ENCODE measurements at places on chromosomes 4 and X. TPM values are rescaled to one million over a fixed set of nuclear protein-coding genes. Genes with fewer than 3 reads are reported as not detected.

The CSAG1 gene
- not detected for polyA plus RNA-seq

The ZNF185 gene
- 1.8 TPM for polyA plus RNA-seq

The MFAP3L gene
- polyA plus RNA-seq, result 0.47 TPM

The RTL3 gene
- not detected for polyA plus RNA-seq

The F8A3 gene
- 3.5 TPM for polyA plus RNA-seq

The RGN gene
- not detected for polyA plus RNA-seq

The FAT1 gene
- not detected for polyA plus RNA-seq

The TRPC5OS gene
- polyA plus RNA-seq, result not detected

The STARD8 gene
- not detected for polyA plus RNA-seq

The CFP gene
- 1.4 TPM for polyA plus RNA-seq

The SLC9B1 gene
- 1.7 TPM for polyA plus RNA-seq

The PNPLA4 gene
- polyA plus RNA-seq, result 16.3 TPM

- no peaks in the 10 kb centered on the region for H3K36me3 ChIP-seq
- no peak overlapping the region for H3K4me3 ChIP-seq
- peaks cover 3% of the 10 kb centered on the region for H3K27me3 ChIP-seq
- DNase-seq, result no peak
- H3K4me1 ChIP-seq, result no peaks in the 10 kb centered on the region
Observed at GRCh38 chr4:121428721-121429120, 47.9 kb upstream of the QRFPR start.

DNA sequence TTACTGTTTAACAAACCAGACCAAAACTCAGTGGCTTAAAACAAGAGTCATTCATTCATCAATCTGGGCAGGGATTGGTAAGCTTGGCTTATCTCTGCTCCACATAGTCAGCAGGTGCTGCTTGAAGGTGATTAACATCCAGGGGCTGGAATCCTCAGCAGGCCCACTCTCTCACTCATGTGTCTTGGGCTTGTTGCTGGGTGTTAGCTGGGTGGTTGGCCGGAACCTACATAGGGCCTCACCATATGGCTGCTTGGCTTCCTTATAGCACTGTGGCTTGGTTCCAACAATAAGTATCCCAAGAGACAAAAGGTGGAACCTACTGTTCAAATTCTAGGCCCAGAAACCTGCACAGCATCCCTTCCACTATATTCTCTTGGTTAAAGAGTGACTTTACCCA, 125.0 kb downstream of the RASGEF1B start:
- H3K36me3 ChIP-seq, result no peaks in the 10 kb centered on the region
- H3K4me3 ChIP-seq, result no peak overlapping the region
- no peaks in the 10 kb centered on the region for H3K4me1 ChIP-seq
- no peak for DNase-seq
- peaks cover 7% of the 10 kb centered on the region for H3K27me3 ChIP-seq
- no peak overlapping the region for H3K27ac ChIP-seq

- H3K27me3 ChIP-seq, result no peaks in the 10 kb centered on the region
- DNase-seq, result no peak
- no peak overlapping the region for H3K4me3 ChIP-seq
- peaks cover 25% of the 10 kb centered on the region for H3K4me1 ChIP-seq
Observed at GRCh38 chrX:133781174-133781573, 204.2 kb downstream of the GPC3 start.

DNA sequence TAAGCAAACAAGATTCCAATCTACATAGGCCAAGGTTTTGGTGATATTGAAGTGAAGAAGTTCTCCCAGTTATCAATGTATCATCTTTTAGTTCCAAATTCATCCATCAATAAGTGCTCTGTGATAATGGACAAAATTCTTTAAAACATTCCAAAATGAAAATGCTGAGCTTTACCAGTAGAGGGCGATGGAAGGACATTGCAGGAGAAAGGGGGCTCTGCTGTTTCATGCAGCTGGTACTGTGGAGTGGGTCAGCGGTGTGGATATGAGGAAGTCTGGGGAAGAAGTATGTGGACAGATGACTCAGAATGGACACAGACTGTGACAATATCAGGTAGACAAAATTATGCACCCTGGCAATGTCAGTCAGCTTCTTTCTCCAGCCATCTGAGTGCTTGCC, 46.6 kb upstream of the HS6ST2 start:
- no peak overlapping the region for H3K4me3 ChIP-seq
- H3K27ac ChIP-seq, result no peak overlapping the region
- DNase-seq, result no peak
- no peaks in the 10 kb centered on the region for H3K4me1 ChIP-seq

GRCh38 chr4:2079926-2080325, 20.8 kb downstream of the NAT8L start:
- H3K27me3 ChIP-seq, result peaks cover 19% of the 10 kb centered on the region
- DNase-seq, result no peak
- H3K27ac ChIP-seq, result no peak overlapping the region
- H3K4me3 ChIP-seq, result no peak overlapping the region
- no peaks in the 10 kb centered on the region for H3K36me3 ChIP-seq
- H3K4me1 ChIP-seq, result no peaks in the 10 kb centered on the region

DNA sequence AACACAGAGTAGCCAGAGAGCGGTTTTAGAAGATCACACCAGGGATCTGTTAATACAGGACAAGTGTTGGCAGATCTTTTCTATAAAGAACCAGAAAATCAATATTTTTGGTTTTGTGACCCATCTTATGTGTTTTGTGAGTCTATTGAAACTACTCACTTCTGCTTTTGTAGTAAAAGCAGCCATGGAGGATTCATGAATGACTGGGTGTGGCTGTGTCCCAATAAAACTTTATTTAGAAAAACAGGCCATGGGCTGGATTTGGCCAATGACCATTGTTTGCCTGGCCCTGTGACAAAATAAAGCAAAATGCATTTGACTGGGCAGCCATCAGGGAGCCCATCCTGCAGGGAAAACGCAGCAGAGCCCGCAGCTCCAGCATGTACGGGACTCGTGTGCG, 99.9 kb upstream of the ADRA2C start:
- H3K27ac ChIP-seq, result no peak overlapping the region
- H3K36me3 ChIP-seq, result peaks cover 8% of the 10 kb centered on the region
- H3K4me1 ChIP-seq, result peaks cover 6% of the 10 kb centered on the region
- H3K4me3 ChIP-seq, result no peak overlapping the region

GRCh38 chr4:924107-925096, 7.7 kb downstream of the GAK start:
- peaks cover 82% of the 10 kb centered on the region for H3K4me1 ChIP-seq
- peak overlapping the region; percentile 36 for H3K4me3 ChIP-seq
- DNase-seq, result peak; percentile 32
- peak overlapping the region; percentile 98 for H3K27ac ChIP-seq
- no peaks in the 10 kb centered on the region for H3K36me3 ChIP-seq

DNA sequence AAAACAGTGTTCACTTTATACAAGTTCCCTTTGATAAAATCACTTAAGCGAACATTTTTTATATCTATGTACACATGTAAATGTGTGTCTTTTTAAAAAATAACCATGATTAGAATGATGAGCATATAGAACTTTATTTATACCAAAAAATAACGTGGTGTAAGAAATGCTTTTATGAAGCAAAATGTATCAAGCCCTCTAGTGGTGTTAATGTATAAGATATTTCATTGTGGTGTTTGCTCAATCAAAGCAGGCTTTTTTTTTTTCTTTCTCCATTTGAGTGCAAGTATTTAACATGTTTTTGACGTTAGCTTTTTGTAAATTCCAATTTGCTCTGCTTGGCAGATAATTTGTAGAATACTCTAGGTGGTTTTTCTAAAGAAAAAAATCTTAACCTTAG, 2092.4 kb upstream of the TENM3 start:
- H3K4me1 ChIP-seq, result peaks cover 6% of the 10 kb centered on the region
- H3K36me3 ChIP-seq, result no peaks in the 10 kb centered on the region
- H3K27ac ChIP-seq, result no peak overlapping the region
- H3K4me3 ChIP-seq, result no peak overlapping the region

DNA sequence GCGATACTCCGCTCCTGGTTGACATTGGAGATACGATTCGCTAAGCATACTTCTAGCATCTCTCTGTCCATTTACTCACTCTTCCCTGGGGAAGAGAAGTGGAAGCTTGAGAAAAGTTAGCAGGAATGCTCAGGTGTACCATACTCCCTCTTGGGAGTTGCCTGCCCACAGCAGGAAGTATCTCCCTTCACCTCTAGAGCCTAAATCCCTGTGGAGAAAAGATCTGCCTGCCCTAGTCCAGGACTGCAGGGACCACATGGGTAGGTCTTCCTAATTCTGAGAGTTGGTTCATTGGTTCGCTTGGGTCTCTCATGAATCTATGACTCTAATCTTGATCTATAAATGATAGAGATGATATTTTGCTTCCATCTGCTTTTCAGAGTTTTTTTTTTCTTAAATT, 26.3 kb upstream of the MAPK10 start:
- no peak for DNase-seq
- H3K27me3 ChIP-seq, result peaks cover 15% of the 10 kb centered on the region
- H3K4me3 ChIP-seq, result no peak overlapping the region
- no peaks in the 10 kb centered on the region for H3K36me3 ChIP-seq

DNA sequence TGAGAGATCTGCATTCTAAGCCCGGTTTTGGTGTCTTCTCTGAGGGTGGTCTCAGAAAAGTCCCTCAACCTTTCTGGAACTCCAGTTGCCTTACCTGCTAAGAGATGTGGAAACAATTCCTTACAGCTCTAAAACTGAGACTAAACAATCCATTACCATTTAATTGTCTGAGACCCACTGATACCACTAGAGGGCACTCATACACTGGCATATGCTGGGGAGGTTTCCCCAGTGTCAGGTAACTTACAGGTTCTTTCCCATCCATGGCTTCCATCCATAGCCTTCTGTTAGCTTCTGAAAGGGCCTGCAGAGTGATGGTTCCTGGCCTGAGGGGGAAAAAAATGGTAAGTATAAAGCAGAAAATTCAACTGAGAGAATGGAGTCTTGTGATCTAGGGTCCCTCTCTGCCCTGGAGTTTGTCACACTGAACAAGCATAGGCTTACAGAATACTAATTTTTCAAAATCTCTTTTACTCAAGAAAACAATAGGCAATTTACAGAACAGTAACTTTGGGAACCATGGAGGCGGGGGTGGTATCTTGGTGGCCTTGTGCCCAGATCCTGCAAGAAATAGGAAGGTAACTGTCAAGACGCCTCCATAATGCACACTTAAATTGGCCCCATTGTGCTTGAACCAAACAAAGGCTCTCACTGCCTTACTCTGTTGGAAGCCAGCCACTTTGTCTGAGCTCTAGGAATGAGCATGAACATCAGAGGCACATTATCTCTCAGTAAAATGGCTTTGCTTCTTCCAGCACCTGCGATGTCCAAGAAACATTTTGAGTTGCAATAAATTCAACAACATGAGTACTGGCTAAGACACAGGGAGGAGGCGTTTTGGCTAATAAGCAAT, 236.1 kb downstream of the OPHN1 start:
- H3K36me3 ChIP-seq, result no peaks in the 10 kb centered on the region
- no peaks in the 10 kb centered on the region for H3K4me1 ChIP-seq
- no peaks in the 10 kb centered on the region for H3K27me3 ChIP-seq
- no peak overlapping the region for H3K4me3 ChIP-seq
- peak; percentile 3 for DNase-seq
- no peak overlapping the region for H3K27ac ChIP-seq

DNA sequence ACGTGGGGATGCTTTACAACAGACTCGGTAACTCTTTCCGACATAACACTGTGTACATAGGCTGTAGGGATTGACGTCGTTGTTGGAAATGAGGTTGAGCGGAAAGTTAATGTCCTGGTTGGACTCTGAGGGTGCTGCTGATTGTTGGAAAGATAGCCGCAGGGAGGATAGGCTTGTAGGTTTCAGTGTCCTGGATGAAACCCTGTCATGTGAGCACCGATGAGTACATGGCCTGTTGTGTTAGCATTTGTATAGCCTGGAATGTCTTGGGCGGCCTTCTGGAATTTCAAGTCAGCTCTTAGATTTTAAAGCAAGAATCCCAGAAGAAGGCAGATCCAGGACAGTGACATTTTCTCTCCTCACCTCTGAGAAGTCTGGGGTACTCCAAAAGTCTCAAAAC, 63.3 kb downstream of the TBC1D14 start:
- H3K4me3 ChIP-seq, result no peak overlapping the region
- H3K4me1 ChIP-seq, result peaks cover 49% of the 10 kb centered on the region
- no peaks in the 10 kb centered on the region for H3K27me3 ChIP-seq
- peaks cover 11% of the 10 kb centered on the region for H3K36me3 ChIP-seq
- H3K27ac ChIP-seq, result peak overlapping the region; percentile 11
- DNase-seq, result no peak

GRCh38 chr4:185071236-185071811, 53.0 kb downstream of the HELT start:
- no peak for DNase-seq
- H3K4me3 ChIP-seq, result no peak overlapping the region
- H3K27ac ChIP-seq, result no peak overlapping the region
- no peaks in the 10 kb centered on the region for H3K36me3 ChIP-seq
- H3K4me1 ChIP-seq, result no peaks in the 10 kb centered on the region

DNA sequence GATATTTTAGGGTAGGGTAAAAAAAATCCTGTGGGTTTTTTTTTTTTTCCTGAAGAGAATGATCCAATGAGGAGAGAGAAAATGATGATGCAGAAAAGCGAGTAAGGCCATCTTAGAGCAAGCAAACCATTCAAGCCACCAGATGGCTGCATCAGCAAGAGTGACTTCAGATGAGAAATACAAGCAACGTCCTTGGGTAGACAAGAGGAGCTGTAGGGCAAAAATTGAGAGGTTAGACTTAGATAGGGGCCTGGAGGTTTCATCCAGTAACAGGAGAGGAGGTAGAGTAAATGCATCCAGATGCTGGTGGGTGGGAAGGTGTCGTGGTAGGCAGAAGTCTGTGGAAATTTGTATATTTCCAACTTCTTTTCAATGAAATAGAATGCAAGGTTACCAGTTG, 14.6 kb downstream of the FTHL17 start:
- peaks cover 5% of the 10 kb centered on the region for H3K36me3 ChIP-seq
- DNase-seq, result no peak
- no peaks in the 10 kb centered on the region for H3K27me3 ChIP-seq
- no peaks in the 10 kb centered on the region for H3K4me1 ChIP-seq
- no peak overlapping the region for H3K4me3 ChIP-seq
- no peak overlapping the region for H3K27ac ChIP-seq

DNA sequence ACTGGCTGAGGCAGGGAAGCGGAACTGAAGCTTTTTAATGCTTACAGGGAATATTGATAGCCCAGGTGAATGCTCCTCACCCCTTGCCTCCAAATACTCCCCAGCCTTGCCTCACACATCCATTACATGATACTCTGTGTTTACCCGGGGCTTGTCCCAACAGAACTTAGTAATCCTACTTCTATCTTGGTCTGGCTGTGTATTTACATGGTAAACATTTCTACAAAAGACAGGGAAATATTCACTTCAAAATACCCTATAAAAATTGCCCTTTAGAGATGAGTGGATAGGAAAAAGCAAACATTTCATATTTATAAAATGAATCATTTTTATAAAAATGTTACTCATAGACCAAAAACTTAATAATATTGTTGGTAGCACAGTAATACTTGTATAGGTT, 120.1 kb downstream of the NHS start:
- no peaks in the 10 kb centered on the region for H3K4me1 ChIP-seq
- H3K27me3 ChIP-seq, result peaks cover 1% of the 10 kb centered on the region
- H3K4me3 ChIP-seq, result no peak overlapping the region
- DNase-seq, result no peak
- H3K27ac ChIP-seq, result no peak overlapping the region
- H3K36me3 ChIP-seq, result no peaks in the 10 kb centered on the region

- no peak overlapping the region for H3K27ac ChIP-seq
- H3K4me3 ChIP-seq, result no peak overlapping the region
- H3K27me3 ChIP-seq, result peaks cover 14% of the 10 kb centered on the region
- H3K4me1 ChIP-seq, result no peaks in the 10 kb centered on the region
- peak; percentile 15 for DNase-seq
Observed at GRCh38 chr4:129362691-129363274, 266.8 kb downstream of the C4orf33 start.
